ENCODE measurements at places on chromosomes 3 and 15.

GRCh38 chr3:16605966-16606365 is 743 bp upstream of the DAZL start:
- DNase-seq = no peak

GRCh38 chr15:98625614-98626013 is 22.7 kb upstream of the IGF1R start:
- DNase-seq = no peak

DNA sequence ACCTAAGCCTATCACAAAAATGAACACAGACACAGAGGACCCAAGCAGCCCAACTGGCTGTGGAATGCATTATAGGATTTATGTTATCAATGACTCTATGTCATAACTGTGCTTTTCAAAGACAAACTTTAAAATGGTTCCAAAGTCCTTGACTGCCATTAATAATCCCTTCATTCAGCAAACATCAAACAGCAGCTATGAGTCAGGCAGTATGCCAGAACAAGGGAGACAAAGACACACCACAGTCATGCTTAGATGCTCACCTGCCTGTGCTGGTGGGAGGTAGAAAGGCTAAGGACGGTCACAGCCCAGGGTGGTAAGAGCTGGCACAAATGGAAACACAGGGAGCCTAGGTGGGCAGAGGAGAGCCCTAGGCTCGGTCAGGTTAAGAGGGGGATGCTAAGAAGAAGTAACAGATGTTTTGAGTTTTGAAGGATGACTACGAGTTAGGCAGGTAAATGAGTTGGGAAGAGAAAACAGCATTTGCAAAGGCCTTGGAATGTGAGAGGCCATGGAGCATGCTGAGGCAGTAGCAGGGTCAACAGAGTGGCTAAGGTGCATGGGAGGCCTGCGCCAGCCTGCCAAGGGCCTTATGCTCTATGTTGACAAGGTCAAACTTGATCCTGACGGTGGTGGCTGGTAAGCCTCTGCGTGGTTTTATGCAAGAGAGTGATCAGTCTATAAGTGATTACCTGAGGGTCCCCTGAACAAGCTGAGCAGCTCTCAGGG is 23.0 kb downstream of the NMNAT3 start:
- no peak for DNase-seq

- DNase-seq = no peak
These were observed 537.8 kb upstream of the DPPA4 start for GRCh38 chr3:109874896-109875708.

DNA sequence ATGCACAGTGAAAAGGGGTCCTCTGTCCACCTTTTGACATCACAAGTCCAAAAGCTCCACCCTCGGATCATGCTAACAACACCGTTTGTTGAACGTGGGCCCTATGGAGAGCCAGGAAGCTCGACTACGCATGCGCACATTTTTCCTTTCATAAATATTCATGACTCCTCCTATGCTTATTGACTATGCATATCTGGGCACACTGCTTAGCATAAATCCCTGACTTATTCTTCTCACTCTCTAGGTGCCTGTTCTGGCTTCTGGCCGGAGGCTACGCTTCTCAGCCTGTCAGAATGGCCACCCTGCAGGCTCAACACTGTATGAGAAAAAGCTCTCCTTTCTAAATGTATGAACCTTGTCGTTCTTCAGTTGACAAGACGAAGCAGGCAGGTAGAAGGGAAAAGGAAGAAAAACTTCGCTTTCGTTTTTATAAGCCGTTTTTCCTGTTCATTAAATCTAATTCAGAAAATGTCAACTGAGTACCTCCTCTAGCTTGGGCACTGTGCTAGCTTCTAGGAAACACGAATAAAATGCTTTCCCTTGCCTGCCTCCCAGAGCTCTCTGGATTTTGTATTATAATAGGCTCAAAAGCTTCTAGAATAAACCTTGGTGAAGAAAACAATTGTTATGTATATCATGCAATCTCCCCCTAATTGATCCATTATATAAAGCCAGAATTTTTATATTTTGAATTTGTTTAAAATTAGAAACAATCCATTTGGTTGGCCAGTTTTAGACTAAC is 207.7 kb downstream of the ATP10A start:
- no peak for DNase-seq

DNA sequence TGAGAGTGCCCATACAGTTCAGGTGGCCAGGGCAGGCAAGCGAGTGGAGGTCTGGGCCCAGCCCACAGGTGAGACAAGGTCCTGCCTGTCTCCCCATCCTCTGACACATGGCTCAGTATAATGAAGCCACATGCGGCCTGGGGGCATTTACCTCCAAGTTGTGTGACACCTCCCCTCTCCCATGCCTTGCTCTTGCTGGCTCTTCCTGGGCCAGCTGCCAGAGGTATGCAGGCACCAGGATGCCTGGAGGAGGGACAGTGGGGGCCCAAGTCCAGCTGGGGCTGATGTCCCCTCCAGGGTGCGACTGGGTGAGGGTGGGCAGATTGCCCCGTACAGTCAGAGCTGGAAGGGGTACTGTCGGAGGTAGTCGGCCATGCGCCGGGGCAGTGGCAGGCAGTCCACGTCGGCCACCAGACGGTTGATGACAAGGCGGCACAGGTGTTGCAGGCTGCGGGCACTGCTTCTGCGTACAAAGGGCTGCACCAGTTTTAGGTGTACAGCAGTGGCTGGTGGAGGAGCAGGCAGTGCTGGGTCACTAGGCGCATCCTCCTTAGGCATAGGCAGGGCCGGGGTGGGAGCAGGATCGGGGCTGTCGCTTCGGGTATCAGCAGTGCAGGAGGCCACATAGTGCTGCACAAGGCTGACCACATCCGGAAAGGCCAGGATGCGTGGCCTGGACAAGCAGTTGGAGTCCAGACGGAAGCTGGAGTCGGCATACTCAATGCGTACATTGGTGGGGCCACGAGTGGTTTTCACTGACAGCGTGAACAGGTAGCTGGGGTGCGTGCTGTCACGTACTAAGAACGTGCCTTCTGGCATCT is 4.1 kb downstream of the CISH start:
- DNase-seq = peak; percentile 64

- DNase-seq = no peak
These were observed 75.0 kb upstream of the CADPS start for GRCh38 chr3:62950210-62950609.

GRCh38 chr15:34188711-34189110 is 21.2 kb downstream of the KATNBL1 start:
- no peak for DNase-seq

DNA sequence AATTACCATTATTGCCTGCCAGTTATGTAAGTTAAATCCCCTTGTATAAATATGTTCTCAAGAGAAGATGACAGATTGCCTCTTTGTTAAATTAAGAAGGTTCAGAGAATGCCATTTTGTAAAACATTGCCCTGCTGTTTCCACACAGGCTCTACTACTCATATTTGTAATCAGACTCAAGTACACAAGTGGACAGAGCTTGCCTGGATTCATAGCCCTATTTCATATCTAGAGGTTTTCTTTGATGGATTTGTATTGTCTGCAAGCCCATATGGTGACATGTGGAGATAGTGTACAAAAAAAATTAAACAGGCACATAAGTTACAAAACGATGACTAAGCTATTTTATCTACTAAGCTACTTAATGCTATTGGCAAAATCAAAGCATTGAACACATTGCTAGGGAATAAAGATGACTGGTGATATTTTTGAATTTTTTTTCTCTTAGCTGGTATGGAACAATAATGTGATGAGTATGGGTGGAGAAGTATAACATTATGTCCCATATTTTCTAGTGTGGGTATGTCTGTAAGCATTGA is 1286.6 kb upstream of the ALCAM start:
- no peak for DNase-seq

GRCh38 chr3:172332256-172333041 is 115.8 kb downstream of the GHSR start:
- peak; percentile 72 for DNase-seq

GRCh38 chr15:98866511-98866910 is 141.1 kb downstream of the PGPEP1L start:
- no peak for DNase-seq

- DNase-seq = no peak
These were observed 680.7 kb upstream of the GRM7 start for GRCh38 chr3:6180171-6180570.

- DNase-seq = peak; percentile 53
These were observed 2.2 kb upstream of the HES1 start for GRCh38 chr3:194133661-194134230.

DNA sequence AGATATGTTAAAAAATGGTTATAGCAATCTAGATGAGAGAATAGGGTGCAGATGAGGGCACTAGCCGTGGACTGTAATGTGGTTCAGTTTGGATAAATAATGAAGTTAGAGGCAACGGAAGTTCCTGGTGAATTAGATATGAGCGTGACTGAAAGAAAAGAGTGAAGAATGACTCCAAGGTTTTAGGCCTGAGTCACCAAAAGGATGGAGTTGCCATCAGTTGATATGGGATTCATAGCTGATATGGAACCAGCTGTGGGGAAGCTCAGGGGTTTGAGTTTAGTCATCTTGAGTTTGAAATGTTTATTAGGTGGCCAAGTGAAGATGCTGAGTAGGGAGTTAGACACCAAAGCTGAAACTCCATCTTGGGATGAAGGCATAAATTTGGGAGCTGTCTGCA is 66.2 kb downstream of the SSR3 start:
- no peak for DNase-seq

- no peak for DNase-seq
These were observed 47.2 kb upstream of the TEX55 start for GRCh38 chr3:119098619-119099222.

- peak; percentile 46 for DNase-seq
These were observed at the start of gene CMTM7 for GRCh38 chr3:32391643-32392535. Gene CMTM7, plus strand, starts transcription at chr3:32391853. Its CDS starts 54 bp downstream, at chr3:32391907.

- DNase-seq = no peak
These were observed 95.1 kb upstream of the ZPLD1 start for GRCh38 chr3:102339671-102340070.

- DNase-seq = no peak
These were observed 387.6 kb downstream of the NAALADL2 start for GRCh38 chr3:175246766-175247165.

DNA sequence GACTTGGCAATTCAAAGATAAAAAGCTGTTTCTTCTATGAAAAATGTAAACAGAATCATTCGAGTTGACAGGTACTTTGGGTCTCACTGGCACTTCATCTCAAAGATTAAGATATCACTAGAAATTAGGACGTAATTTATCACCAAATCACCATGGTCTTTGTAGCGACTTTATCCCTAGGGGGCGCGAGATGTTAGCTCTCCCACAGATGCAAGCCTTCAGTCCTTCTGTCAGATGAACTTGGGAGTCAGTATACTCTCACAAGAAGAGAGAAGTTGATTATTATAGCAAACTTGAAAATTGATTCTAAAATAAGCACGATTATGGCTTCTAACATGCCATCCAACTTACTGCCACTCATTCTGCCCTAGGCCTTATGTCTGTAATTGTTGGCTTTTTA is 150.3 kb downstream of the ALCAM start:
- no peak for DNase-seq

DNA sequence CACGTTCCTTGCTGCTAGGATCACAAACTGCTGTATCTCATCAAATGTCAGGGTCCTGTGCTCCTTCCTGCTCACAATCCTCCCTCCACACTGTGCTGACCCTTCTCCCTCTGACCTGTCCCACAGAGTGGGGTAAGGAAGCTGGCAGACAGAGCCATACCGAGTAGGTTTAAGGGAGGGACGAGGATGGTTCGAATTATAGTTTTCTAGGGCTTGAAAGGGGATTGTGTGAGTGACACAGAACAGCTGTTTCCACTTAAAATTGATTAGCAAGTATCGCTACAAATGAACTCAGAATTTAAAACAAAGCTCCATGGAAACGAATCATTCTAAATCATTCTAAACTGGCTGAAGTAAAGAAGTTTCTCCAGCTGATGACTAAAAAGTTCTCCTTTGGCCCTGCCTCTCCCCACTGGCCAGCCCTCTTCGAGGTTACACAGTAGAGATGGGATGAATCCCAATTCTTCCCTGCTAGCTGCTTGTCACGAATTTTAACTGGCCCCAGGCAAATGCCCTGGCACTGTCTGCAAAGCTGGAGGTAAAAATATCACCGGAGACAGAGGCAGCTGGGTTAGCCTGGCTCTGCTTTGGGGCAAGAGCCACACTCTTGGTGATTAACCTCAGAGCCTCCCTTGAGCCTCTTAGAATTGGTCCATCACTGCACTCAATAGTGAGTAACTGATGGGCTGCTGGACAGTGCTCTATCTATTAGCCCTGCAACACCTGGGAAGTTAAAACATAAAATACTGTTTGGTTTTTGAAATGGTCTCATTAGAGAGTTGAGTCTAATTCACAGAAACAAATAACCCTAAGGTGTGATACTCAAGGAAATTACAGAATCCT is 194.9 kb downstream of the CHST2 start:
- no peak for DNase-seq

DNA sequence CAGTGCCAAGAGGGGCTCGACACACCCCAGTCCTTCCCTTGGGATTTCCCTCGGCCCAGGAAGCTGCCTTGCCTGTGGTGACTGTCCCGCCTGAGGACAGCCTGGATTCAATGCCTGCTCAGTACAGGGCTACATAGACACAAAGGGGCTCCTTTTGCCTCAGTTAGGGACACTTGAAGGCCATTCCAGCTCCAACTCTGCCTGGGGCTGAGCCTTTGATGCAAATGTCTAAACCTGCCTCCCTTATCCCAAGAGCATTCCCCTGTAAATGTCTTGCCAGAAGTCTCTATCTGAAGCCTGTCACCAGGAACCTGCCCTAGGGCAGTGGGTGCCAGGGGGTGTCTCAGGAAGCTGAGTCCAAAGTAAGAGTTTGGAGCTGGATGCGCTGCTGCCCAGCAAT is 19.3 kb upstream of the LYSMD4 start:
- DNase-seq = no peak

GRCh38 chr15:88246666-88247446 is 9.7 kb downstream of the NTRK3 start:
- DNase-seq = peak; percentile 75

DNA sequence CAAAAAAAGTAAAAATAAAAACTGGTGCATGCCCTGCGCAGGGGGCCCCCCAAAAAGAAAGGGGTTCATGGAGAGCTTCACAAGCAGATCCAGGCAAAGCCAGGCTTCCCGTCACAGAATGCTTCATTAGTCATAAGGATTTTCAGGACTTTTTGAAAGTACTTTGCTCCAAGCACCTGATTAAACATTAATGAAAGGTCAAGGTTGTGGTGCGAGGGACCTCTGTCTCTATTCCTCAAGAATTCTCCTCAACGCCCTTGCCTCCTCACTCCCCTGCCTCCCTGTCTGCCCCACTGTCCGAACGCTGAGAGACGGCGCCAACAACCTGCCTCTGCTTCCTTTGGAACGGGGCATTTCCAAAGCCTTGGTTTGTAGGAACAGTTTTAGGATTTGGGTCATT is 240.1 kb upstream of the IGF1R start:
- DNase-seq = no peak

Data from DND-41 (cell line).